ENCODE measurements at places on chromosomes 11 and 22.

- DNase-seq, result no peak
These were observed 9.0 kb downstream of the SPCS2 start for GRCh38 chr11:74957937-74958629.

- DNase-seq, result no peak
These were observed 36.8 kb downstream of the KCNC1 start for GRCh38 chr11:17771415-17771814.

DNA sequence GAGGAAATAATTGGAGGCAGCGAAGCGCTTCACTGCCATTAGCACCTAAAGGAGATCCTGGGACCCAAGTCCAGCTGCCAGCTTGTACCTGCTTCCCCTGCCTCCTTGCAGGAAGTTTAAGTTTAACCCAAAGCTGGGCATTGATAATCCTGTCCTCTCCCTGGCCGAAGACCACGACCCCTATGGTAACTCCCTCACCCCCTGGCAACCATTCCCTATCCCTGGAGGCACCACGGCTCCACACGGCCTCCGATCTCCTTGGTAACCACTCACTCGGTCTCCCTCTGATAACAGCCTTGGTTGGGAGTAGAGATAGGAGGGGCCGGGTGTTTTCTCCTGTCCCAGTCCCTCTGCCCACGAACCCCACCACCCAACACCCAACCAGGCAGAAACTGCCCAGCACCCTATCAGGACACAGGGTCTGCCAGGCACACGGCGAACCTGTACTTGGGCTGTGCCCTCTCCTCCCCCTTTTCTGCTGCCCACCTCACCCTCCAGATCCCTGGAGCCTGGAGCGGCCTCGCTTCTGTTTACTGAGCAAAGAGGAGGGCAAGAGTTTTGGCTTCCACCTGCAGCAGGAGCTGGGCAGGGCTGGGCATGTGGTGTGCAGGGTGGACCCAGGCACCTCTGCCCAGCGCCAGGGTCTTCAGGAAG lies 833 bp downstream of the NHERF4 start:
- DNase-seq, result no peak

DNA sequence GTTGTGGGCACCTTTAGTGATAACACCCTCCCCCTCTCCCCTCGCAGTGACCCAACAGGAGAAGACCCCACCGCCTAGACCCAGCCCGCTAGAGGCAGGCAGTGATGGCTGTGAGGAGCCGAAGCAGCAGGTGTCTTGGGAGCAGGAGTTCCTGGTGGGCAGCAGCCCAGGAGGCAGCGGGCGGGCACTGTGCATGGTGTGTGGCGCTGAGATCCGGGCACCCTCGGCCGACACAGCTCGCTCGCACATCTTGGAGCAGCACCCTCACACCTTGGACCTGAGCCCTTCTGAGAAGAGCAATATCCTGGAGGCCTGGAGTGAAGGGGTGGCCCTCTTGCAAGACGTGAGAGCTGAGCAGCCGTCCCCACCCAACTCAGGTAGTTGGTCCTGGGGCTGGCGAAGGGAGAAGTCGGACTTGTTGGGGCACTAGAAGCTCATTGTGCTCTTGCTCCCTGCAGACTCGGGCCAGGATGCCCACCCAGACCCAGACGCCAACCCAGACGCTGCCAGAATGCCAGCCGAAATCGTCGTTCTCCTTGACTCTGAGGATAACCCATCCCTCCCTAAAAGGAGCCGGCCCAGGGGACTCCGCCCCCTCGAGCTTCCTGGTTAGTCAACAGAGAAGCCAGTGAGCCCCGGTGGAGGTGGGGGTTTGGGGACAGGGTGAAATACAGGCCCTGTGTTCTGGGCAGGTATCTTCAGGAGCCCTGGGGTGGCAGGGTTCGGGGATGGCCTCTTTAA lies 4.7 kb downstream of the SPINDOC start:
- DNase-seq, result no peak

All from uterus (tissue), 4 donors.